NCI-H146 (cell line): ENCODE measurements at places on chromosomes 7 and 10.

DNA sequence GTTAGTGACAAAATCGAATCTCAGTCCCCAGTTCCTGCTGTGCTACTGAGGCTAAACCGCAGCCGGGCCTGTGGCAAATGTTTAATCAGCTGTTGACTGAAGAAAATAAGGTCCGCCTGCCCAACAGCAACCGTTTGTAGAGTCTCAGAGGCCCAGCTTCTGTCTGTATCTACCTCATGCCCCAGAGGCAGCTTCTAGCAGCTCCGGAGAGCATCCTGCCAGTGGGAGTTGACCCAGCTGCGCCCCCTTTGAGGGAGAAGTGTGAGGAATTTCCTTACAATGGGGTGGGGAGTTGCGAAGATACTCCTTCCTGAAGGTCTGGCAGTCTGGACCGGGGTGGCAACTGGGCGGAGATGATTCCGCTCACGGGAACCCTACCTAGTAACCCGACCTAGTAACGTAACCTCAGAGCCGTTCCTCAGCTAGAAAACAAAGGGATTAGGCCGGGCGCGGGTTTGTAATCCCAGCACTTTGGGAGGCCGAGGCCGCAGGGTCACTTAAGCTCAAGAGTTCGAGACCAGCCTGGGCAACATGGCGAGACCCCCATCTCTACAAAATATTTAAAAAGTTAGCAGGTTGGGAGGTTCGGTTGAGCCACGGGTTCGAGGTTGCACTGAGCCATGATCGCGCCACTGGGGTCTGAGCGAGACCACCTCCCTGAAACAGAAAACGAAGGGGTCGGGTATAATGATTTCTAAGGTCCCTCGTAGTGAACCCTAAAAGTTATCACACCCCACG is 846 bp upstream of the ZNF775 start:
- peak; percentile 87 for DNase-seq

DNA sequence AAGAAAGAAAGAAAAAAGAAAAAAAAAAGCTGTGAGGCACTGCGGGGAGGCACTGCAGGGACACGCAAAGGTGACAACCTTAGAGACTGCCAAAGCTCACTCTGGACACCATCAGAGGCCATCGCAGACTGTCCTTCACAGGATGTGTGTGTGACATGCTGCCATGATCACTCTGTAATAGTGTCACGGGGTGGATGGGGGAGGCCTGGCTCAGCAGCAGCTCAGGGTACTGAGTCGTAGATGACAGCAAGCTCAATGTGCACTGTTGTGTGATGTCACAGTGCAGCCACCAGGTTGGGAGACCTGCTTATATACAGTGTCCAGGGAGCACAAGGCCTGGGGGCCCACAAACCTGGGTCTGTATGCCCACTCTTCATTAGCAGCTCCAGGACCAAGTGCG is 83.3 kb downstream of the SLIT1 start:
- DNase-seq = no peak

DNA sequence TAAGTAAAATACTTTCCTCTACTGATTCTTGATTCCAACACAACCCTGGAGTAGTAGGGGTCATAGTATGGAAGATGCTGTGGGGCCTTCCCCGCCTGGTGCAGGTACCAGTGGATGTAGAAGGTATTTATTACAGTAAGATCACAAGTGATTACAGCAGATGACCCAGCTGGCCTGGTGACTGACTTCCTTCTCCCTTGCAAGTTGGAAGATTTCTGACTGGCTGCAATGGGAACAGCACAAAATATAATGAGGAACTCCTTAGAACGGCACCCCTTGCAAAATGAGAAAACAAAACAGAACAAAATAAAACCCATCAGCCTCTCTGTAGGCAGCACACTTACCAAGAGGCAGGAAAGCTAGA is 61.7 kb upstream of the TARP start:
- no peak for DNase-seq

DNA sequence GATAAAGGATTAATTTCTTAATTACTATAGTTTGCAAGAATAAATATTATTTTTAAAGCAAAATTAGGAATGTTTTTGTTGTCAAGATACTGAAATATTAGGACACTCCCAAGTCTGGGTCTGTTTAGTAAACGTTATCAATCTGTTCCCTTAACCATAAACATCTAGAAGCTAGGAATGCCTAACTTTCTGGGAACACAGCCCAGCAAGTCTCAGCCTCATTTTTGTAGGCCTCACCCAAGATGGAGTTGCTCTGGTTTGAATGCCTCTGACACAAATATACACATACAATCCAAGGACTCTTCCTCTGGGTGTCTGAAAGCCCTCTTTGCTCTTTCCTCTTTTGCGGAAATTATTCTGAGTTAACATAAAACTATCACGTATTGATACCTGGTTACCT is 487.4 kb upstream of the CELF2 start:
- DNase-seq = no peak

GRCh38 chr10:25063644-25064043 is 47.2 kb downstream of the THNSL1 start:
- no peak for DNase-seq

DNA sequence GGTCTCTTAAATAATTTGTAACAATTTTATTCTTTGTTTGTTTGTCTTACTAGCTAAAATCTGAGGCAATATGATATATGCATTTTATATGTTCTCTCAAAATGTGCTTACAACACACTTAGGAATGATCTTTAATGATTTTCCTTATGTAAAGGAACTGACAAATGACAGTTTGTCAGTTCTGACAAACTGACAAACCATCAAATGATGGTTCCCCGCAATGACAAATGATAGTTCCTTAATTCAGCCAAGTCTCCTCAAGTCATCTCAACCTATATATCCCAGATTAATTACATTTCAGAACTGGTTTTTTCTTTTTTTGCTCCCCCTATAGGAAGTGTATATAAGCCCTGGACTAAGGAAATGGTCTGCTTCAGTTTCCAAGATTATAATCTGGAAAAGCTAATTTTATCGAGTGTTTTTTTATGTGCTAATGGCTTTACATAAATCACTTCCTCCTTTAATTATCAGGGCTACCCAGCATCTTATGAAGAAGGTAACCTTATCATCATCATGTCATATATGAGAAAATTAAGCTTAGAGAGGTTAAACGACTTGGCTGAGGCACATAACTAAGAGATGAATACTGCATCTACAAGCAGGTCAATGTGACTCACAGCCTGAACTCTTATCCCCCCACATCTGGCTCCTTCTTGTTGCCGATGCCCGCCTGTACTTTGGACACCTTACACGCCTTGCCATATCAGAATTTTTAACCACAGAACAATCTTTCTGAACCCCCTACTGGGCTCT is 75.1 kb downstream of the RELN start:
- no peak for DNase-seq

DNA sequence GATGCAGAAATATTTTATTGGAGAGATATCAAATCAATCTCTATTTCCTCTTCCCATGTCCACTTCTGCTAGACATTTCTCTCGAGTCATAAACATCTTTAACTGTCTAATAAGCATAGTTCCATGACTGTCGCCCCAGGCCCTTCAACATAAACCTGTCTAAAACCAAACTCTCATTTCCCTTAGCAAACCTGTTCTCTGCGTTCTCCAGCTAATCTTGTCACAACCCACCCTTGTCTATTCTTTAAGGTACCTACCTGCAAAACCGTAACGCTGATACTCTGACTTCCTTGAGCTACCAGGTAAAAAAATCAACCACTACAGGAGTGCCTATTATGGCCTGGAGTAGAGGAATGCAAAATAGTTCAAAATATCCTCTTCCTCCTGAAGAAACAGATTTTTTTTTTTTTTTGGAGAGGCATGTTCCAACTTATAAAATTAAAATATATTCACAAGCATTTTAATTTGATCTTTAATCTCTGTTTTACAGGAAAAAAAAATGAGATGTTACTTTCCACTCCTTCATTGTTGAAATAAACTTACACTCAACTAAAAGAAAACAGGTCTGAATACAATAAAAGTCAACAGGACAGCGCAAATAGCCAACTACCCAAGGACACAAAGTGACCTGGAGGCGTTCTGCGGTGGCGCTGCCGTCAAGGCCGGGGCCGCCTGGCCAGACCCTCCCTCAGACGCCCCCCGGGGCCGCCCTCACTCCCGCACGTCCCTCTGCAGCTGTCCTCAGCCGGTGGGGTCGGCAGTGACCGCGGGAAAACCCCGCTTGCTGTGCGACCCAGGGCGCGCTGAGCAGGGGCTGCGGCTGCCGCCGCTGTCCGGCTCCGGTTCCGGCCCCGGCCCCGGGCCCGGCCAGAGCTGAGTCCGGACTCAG is 765 bp downstream of the SLC25A40 start:
- peak; percentile 24 for DNase-seq

GRCh38 chr10:24793648-24794379 is 70.1 kb upstream of the ARHGAP21 start:
- no peak for DNase-seq

DNA sequence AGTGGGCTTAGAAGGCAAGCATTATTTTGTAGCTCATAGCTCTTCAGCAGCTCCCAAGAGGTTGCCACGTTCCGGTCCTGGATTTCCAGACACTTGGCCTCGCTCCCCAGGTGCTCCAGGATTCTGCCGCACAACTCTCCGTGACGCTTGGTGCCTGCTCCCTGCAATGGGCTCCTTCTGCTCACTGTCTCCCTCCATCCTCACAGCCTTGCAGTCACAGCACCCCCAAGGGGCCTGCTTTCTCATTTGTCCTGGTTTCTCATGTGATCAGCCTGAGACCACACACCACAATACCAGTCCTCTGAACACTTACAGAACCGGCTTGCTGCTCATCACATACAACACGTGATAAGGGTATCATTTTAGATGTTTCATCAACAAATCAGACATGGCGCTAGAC is 9.8 kb downstream of the IGFBP3 start:
- DNase-seq = no peak

DNA sequence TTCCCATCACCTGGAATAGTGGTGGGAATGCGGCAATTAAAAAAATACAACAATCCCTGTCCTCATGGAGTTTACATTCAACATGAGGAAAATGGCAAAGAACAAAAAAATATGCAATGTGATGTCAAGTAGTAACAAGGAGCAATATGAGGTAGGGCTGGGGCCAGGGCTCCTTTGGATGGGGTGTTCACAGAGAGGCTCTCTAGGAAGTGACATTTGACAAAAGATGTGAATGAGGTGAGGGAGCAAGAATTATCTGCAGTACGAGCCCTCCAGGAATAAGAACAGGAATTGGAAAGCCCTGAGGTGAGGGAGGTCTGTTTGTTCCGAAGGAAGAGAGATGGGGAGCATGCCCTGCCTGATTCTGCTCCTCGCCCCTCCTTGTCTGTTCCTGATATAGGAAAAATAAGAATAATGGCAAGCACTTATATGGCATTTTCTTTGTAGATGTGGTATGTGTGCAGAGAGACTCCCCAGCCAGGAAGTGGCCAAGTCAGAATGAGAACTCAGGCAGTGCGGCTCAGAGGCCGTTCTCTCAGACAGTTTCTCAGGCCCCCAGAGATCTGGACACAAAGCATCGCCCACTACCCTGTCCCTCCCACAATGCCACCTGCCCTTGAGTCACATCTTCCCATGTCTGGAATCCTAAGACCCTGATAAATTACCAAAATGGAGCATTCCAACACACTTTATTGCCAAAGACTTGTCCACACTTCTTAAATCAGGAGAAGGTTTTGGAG is 105.6 kb downstream of the APBB1IP start:
- no peak for DNase-seq

DNA sequence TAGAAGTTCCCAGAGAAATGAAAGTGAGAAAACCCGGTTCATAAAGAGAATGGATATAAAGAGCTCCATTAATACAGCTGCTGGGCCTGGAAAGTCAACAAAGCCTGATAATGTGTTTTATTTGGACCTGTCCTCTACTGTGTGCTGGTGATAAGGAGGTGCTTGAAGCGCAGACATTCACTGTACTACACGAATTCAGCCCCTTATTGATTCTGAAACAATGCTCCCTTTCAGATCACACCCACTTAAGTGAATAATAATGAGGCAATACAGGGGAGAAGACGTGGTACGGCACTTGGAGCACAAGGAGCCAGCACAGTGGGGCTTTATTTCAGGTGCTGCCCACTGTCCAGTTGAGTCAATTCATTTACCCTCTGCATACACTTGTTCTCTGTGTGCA is 260.8 kb downstream of the FGFR2 start:
- peak; percentile 85 for DNase-seq

DNA sequence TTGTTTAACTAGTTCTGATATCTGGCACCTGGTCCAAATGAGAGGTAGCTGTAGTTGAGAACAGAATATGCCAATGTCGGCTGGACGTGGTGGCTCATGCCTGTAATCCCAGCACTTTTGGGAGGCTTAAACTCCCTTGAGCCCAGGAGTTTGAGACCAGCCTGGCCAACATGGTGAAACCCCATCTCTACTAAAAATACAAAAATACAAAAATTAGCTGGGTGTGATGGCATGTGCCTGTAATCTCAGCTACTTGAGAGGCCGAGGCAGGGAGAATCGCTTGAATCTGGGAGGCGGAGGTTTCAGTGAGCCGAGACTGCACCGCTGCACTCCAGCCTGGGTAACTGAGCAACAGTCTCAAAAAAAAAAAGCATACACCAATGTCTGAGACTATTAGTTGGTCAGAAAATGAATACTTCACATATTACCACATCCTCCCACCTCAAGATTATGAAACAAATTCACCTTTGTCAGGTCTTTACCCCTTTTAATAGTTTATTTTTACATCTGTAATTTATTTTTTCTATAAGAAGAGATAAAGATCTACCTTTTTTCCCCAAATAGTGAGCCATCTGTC is 38.8 kb downstream of the EPC1 start:
- no peak for DNase-seq

DNA sequence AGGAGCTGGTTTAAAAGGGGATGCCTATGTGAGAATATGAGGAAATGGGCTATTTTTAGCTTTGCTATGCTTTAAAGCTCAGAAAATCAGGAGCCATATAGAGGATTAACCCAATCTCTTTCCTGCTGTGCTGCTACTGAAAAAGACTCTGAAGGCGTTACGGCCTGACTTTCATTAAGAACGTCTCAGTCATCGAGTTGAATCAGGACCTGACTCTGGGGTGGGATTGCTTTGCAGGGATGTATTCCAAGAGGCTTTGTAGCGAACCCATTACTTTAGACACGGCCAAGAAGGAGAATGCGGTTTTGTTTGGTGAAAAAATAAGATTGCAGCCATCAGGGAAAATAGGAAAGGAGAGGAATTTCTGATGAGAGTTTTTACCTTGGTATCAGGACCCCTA is 426.9 kb downstream of the CCSER2 start:
- DNase-seq = no peak
